ENCODE measurements at places on chromosomes 4 and X.

GRCh38 chr4:145154573-145154972, 25.8 kb downstream of the OTUD4 start:
- DNase-seq = peak; percentile 46
- H3K36me3 ChIP-seq = peaks cover 27% of the 10 kb centered on the region
- H3K4me3 ChIP-seq = no peak overlapping the region
- no peaks in the 10 kb centered on the region for H3K4me1 ChIP-seq

- H3K27me3 ChIP-seq = no peaks in the 10 kb centered on the region
- H3K27ac ChIP-seq = no peak overlapping the region
- no peaks in the 10 kb centered on the region for H3K36me3 ChIP-seq
- no peaks in the 10 kb centered on the region for H3K4me1 ChIP-seq
These were observed 300.8 kb downstream of the ADGRL3 start for GRCh38 chr4:61500883-61501282.

GRCh38 chr4:182540496-182540895, 297.3 kb downstream of the TENM3 start:
- H3K4me3 ChIP-seq = no peak overlapping the region
- H3K27ac ChIP-seq = no peak overlapping the region
- DNase-seq = no peak
- no peaks in the 10 kb centered on the region for H3K36me3 ChIP-seq
- H3K27me3 ChIP-seq = no peaks in the 10 kb centered on the region

DNA sequence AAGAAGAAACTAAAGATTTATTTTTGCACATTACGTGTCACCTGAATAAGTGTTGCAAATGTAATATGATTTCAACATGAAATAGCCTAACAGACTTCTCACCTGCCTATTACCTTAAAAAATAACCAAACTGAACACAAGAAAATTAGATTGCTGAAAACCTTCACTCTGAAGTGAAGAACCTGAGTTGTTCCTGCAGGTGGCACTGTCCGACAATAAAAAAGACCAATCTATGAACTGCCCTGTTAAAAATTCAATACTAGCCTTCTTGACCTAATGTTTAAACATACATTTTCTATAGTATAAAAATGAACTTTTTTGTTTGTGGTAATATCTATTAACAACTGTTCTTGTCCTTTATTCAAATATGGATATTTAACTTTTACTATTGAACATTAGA, 69.2 kb upstream of the PNPLA4 start:
- DNase-seq = peak; percentile 56
- H3K4me1 ChIP-seq = no peaks in the 10 kb centered on the region
- no peaks in the 10 kb centered on the region for H3K27me3 ChIP-seq
- H3K27ac ChIP-seq = no peak overlapping the region
- H3K4me3 ChIP-seq = no peak overlapping the region
- H3K36me3 ChIP-seq = no peaks in the 10 kb centered on the region

GRCh38 chr4:81625422-81626417, 154.0 kb upstream of the RASGEF1B start:
- no peaks in the 10 kb centered on the region for H3K4me1 ChIP-seq
- H3K27me3 ChIP-seq = no peaks in the 10 kb centered on the region
- DNase-seq = no peak

DNA sequence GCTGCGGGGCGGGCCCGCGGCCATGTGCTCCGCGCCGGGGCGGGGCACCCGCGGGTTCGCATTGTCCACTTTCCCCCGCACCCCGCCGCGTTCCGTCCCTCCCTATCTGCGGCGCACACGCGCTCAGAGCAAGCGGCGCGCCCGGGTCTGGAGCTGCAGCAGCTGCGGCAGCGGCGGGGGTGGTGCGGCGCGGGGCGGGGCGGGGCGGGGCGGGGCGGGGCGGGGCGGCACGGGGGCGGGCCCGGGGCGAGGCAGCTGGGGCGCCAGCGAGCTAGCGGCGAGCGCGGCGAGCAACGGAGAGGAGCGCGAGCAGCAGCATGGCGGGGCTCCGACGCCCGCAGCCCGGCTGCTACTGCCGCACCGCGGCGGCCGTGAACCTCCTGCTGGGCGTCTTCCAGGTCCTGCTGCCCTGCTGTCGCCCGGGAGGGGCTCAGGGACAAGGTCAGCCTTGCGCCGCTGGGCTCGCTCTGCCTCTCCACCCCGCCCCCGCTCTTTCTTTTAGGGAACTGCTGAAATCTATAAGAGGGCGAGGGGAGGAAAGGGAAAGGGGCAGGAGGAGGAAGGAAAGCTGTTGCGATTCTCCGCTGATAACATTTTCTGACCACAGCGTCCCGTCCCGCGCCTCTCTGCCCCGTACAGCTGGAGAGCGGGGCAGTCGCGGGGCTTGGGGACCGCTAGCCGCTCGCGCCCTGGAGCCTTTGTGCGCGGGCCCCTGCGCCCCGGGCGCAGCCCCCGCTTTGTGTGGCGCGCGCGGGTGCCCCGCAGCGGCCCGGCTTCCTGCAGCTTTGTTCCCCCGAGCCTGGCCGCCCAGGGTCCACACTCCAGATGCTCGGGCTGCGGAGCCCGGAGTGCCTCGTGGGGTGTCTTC, at the start of gene TMEM131L:
TSS of gene TMEM131L (plus strand) at position 280 of the 868 bp plus-strand sequence. CDS start at position 318, 38 bp downstream.
- H3K4me3 ChIP-seq = peak within 1 kb of the TSS; percentile 83
- peak; percentile 92 for DNase-seq
- H3K27me3 ChIP-seq = no peaks in the 10 kb centered on the region

GRCh38 chr4:182973511-182973911, 56.3 kb upstream of the DCTD start:
- DNase-seq = no peak
- H3K36me3 ChIP-seq = no peaks in the 10 kb centered on the region
- H3K27ac ChIP-seq = no peak overlapping the region
- no peak overlapping the region for H3K4me3 ChIP-seq

- H3K27me3 ChIP-seq = no peaks in the 10 kb centered on the region
- no peak for DNase-seq
- no peak overlapping the region for H3K27ac ChIP-seq
- no peaks in the 10 kb centered on the region for H3K36me3 ChIP-seq
These were observed 86.3 kb upstream of the BMP2K start for GRCh38 chr4:78689700-78690323.

- no peaks in the 10 kb centered on the region for H3K4me1 ChIP-seq
- H3K27me3 ChIP-seq = peaks cover 2% of the 10 kb centered on the region
- no peak overlapping the region for H3K27ac ChIP-seq
- H3K4me3 ChIP-seq = no peak overlapping the region
- DNase-seq = no peak
These were observed 611.2 kb downstream of the RPA4 start for GRCh38 chrX:97494756-97495372.

DNA sequence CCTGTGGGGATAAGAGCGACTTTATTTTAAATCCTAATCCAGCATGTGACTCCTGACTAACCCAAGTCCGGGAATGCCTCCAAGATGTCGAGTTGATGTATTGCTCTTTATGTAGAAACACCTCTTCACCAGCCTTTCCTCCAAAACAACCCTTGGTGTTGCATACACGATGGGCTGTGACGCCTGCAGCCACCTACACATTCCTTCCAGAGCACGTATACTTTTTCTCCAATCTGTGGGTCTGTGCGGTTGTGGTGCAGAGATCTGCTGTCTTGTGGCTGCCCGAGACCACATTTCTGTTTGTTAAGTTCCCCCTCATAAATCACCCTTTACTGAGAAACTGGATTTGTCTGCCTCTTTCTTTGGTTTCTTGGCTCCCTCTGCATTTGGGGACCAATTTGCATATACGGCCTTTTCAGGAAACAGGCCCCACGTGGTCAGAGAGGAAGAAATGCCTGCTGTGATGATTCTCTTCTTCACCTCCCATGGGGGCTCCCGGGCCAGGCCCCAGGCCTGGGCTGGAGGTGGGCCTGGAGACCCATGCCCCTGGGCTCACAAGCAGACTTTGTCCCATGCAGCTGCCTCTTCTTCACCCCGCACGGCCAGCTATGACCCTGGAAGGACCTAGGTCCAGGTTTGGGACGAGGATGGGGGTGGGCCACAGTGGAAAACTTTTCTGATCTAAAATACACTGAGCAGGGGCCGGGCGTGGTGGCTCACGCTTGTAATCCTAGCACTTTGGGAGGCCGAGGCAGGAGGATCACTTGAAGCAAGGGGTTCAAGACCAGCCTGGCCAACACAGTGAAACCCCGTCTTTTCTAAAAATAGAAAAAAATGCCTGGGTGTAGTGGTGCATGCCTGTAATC, 21.4 kb upstream of the AFAP1 start:
- H3K27ac ChIP-seq = peak overlapping the region; percentile 53
- H3K36me3 ChIP-seq = no peaks in the 10 kb centered on the region
- DNase-seq = peak; percentile 75
- no peaks in the 10 kb centered on the region for H3K27me3 ChIP-seq
- H3K4me3 ChIP-seq = no peak overlapping the region

DNA sequence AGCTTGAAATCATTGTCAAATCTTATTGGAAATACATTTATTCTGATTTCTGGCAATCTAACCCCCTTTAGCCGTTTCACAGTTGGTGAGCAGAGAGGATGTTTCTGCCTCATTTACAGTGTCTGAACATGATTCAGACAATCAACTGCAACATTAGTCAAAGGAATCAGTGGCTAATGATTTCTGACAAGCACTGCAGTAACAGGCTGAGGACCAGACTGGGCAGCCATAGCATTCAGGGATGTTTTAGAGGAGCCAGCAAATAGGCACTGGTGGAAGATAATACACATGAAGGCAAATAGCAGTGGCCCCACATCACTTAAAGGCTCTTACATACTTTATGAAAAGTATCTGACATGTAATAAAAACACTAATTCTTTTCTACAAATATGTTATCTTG, 102.8 kb downstream of the TTC29 start:
- no peak for DNase-seq
- H3K4me1 ChIP-seq = no peaks in the 10 kb centered on the region
- no peak overlapping the region for H3K4me3 ChIP-seq
- no peaks in the 10 kb centered on the region for H3K36me3 ChIP-seq
- H3K27ac ChIP-seq = no peak overlapping the region

DNA sequence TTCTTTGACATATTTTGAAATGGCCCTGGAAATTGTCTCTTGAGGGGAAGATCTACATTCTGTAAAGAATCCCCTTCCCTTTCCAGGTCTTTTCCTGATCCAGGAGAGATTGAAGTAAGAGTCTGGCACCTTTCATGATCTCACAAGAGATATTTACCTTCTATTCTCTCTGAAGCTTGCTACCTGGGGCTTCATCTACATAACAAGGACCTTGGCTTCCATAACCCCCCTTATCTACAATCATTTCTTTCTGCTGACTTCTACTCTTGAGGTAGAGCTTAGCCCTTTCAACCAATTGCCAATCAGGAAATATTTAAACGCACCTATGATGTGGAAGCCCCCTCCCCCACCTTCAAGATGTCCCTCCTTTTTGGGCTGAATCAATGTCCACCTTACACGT, 383.7 kb upstream of the MAGEB18 start:
- H3K36me3 ChIP-seq = no peaks in the 10 kb centered on the region
- no peak overlapping the region for H3K27ac ChIP-seq
- DNase-seq = no peak
- no peaks in the 10 kb centered on the region for H3K27me3 ChIP-seq

DNA sequence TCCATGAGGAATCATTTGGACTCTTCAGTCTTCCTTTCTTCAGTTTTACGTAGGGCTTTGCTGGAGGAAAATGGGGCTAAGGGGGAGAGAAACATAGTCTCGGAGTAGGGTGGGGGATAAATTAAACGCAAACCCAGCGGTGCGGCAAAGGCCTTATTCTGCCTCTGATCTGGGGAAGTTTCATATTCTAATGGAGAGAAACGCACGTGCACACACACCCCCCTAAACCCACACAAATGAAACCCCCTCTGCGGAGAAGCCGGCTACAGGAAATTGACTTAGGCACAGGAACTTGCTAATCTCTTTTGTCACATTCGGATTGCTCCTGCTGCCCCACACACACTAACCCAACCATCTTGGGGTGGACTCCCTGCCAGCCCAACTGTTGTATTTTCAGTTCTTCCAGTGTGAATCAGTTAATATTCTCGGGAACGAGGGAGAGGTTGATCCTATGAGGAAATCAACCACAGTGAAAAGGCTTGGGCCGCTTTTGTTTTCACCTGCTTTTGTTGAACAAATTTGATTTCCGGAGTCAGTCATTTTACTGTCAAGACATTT, at the start of gene RHOH:
TSS of gene RHOH (plus strand) at position 308 of the 558 bp plus-strand sequence. CDS start 46,356 bp downstream, outside the sequence.
- no peaks in the 10 kb centered on the region for H3K27me3 ChIP-seq
- no peak within 1 kb of the TSS for H3K4me3 ChIP-seq
- H3K36me3 ChIP-seq = no peaks in the 10 kb centered on the region
- H3K27ac ChIP-seq = no peak within 1 kb of the TSS

DNA sequence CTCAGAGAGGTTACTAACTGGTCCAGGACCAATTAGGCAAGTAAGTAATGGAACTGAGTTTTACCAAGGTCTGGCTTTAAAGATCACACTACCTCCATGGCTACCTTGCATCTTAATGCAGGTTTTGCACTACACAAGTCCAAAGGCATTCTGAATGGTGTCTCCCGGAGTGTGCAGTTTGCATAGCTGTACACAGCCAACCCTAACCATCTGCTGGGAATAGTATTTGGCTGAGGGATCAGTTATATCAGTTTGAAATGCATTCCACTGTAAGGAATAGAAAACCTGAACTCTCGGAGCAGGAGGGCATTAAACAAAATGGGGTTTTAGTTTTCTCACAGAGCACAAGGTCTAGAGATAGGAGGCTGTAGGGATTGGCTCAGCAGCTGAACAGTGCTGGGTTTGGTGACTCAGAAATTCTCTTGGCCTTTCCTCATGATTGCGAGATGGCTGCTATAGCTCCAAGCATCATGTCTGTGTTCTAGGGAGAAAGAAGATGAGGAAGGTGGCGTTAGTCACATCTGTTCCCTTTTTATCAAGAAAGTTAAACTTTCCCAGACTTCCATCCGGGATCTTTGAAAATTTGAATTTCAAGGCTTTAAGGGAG, 177.1 kb downstream of the NHS start:
- H3K27ac ChIP-seq = no peak overlapping the region
- peaks cover 2% of the 10 kb centered on the region for H3K27me3 ChIP-seq
- peaks cover 39% of the 10 kb centered on the region for H3K4me1 ChIP-seq
- no peak for DNase-seq
- no peaks in the 10 kb centered on the region for H3K36me3 ChIP-seq

GRCh38 chrX:107467271-107467670, 17.8 kb downstream of the FRMPD3 start:
- no peak for DNase-seq
- no peaks in the 10 kb centered on the region for H3K4me1 ChIP-seq

DNA sequence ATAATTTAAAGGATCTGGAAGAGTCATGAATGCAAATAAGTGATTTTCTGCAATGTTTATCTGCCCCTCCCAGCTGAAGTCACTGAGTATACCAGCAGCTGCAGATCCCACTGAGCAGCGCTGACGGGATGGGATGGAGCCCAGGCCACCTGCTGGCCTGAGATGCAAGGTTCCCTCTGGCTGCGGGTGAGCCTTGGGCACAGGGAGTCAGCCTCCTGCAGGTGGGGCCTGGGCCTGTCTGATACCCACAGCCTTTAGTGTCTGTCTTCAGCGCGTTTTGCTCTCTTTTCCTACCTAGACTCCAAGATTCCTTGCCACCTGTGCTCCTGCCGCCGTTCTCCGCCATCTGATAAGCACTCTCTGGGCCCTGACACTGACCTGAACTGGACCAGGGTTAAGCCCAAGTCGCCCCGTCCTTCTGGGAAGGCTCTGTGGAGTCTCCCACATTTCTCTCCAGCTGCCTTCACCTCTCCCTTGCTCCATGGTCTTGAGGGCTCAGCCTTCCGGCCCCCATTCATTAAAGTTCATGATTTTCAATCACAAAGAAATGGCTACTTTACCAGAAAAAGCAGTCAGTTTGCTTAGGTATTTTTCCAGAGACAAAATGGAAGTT, 223.1 kb upstream of the FAT1 start:
- peaks cover 2% of the 10 kb centered on the region for H3K4me1 ChIP-seq
- H3K27me3 ChIP-seq = no peaks in the 10 kb centered on the region
- DNase-seq = peak; percentile 70
- H3K4me3 ChIP-seq = no peak overlapping the region

- no peaks in the 10 kb centered on the region for H3K36me3 ChIP-seq
- DNase-seq = no peak
These were observed 204.8 kb downstream of the VEGFC start for GRCh38 chr4:176587920-176588319.

GRCh38 chrX:139832718-139833309, 100.0 kb downstream of the ATP11C start:
- no peak overlapping the region for H3K27ac ChIP-seq
- no peaks in the 10 kb centered on the region for H3K36me3 ChIP-seq
- no peaks in the 10 kb centered on the region for H3K4me1 ChIP-seq
- H3K27me3 ChIP-seq = no peaks in the 10 kb centered on the region

Data from kidney (tissue), 22 donors.